K562 (cell line): ENCODE measurements at places on chromosomes 3 and 15.
A peak's percentile ranks its signal among the peaks of the same experiment; 100 is the strongest.

- no peak for DNase-seq
These were observed 1.6 kb downstream of the MPI start for GRCh38 chr15:74891469-74891868.

GRCh38 chr15:72916897-72917296 is 133.3 kb upstream of the ADPGK start:
- no peak for DNase-seq

DNA sequence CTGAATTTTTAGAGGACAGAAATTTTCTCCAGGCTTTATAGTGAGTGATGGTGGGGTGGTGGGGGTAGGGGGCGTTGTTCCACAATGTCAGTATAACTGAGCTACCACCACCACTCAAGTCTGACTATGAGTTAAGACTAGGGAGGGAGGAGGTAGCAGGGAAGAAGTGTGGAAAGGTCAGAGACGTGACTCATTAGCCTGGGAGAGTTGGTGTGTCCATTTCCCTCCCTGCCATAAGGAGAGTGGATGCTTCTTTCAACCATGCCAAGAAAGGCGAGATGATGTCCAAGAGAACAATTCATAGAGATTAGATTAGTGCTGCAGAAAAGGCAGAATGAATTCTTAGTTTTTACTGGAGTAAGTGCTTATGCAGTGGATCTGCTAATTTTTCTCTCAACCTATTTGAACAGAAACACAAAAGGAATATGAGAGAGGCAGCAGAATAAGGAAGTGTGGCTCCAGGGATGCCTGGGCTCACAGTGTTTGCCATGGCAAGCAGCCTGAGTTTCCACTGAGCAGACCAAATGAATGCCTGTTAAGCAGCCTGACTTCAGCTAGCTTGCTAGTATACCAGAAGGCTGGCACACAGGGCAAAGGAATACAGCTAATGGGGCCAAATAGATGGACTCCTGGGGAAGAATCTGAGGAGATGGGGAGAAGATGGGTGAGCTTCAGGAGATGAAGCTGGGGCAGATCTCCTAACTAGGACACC is 708.9 kb downstream of the NTRK3 start:
- peak; percentile 4 for DNase-seq

GRCh38 chr3:49937090-49937489 is 2.9 kb upstream of the RBM6 start:
- DNase-seq = no peak

GRCh38 chr3:134494495-134494894 is 8.6 kb downstream of the CEP63 start:
- no peak for DNase-seq

- DNase-seq = no peak
These were observed 111.7 kb downstream of the EDEM1 start for GRCh38 chr3:5299161-5299560.

DNA sequence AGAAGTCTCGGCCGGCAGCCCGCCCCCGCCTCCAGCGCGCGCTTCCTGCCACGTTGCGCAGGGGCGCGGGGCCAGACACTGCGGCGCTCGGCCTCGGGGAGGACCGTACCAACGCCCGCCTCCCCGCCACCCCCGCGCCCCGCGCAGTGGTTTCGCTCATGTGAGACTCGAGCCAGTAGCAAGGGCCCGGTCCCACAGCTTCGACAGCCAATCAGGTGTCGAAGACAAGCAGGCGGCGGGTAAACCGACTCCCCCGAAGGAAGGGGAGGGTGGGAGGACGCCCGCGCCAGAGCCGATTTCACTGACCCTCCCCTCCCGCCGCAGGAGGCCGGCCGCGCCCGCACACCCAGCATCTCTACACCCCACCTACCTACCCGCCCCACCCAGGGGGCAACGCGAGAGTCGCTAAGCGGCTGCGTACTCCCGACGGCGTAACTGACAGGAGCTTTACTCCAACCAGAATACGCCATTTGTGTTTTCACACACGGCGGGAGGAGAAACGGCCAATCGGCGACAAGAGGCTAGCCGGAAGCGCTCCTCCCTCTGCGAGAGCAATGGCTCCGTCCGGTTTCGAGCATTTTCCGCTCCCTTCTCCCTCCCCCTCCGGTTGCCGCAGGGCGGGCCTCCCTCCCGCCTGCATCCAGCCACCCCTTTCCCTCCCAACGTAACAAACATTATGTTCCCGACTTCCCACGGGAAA is 633 bp upstream of the SETD5 start:
- DNase-seq = peak; percentile 91

- no peak for DNase-seq
These were observed 228.1 kb downstream of the CPNE4 start for GRCh38 chr3:131806736-131807135.

GRCh38 chr3:330494-331115 is 134.0 kb downstream of the CHL1 start:
- DNase-seq = no peak

DNA sequence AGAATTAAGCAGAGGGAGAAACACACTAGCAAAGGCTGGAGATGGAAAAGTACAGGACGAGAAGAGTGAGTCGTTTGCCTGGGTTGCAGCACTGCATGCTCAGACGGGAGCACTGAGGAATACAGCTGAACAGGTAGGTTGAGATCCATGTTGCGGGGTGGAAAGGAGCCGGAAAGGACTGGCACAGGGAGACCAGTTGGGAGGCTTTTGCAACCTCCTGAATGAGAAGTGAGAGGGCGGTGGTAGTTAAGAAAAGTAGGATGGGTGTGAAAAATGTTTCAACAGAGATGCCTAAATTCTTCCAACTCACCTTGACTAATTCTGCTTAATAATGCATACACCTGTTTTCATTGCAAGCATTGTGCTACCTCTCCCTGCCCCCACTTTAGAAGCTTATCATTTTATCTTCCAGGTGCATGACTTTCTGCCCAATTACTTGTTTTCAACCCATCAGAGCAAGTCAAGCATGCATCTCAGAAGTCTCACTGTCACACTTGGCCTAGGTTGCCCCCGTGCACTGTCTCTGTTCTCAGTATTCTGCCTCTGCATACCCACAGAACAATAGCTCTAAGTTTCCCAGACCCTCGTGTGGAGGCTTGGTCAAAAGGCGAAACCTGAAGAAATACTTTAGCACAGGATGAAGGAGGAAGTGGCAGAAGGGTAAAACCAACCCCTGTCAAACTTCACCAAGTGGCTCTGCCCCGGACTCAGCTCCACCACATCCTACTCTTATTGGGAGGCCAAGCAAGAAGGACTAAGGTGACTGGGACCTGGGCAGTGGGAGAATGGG is 199.3 kb upstream of the BCL6 start:
- no peak for DNase-seq

GRCh38 chr15:78194568-78194925 is 39.8 kb downstream of the ACSBG1 start:
- DNase-seq = peak; percentile 44
